Central memory CD8-positive, alpha-beta T cell (primary cell): ENCODE measurements at places on chromosomes 16 and 17.
A peak's percentile ranks its signal among the peaks of the same experiment; 100 is the strongest.

DNA sequence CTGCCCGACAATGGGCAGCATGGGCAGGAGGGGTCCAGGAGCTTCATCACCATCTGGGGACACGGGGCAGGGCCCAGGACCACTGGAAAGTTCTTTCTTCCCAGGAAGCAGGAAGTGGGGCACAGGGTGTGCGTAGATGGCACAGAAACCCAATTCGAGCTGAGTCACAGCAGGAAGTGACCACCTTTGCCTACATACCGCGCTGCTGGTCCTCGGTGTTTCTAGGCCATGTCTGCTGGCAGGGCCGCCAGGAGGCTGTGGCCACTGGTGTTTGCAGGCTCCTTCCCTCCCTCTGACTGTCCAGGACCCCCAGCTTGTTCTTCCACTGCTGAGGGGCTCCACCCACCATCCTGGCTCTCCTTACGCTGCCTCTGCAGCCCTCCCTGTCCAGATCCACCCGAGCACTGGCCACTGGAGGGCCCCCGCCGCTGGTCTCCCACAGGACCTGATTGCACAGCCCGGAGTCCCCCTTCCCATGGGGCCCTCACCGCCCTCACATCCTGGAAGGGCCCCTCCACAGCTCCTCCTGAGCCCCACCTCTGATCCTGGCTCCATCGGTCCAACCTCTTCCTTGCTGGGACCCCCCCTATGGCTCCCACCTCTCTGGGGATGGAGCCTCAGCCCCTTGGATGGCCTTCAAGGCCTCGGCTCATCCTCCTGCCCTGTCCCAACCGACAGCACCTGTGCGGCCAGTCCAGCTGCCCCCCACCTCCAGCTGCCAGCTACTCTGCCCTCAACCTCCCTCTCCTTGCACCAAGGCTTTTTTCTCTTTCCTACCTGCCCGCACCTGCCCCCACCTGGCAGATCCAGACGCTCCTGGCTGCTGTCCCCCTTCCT lies 14.5 kb upstream of the RASD1 start:
- no peak overlapping the region for H3K4me3 ChIP-seq
- peaks cover 4% of the 10 kb centered on the region for H3K36me3 ChIP-seq
- H3K4me1 ChIP-seq: no peaks in the 10 kb centered on the region
- no peaks in the 10 kb centered on the region for H3K27me3 ChIP-seq
- no peak overlapping the region for H3K27ac ChIP-seq
- DNase-seq: no peak

- no peak overlapping the region for H3K4me3 ChIP-seq
- no peaks in the 10 kb centered on the region for H3K36me3 ChIP-seq
- peaks cover 9% of the 10 kb centered on the region for H3K27me3 ChIP-seq
- H3K27ac ChIP-seq: no peak overlapping the region
Measured at GRCh38 chr17:51846566-51846965, 311.9 kb downstream of the CA10 start.

DNA sequence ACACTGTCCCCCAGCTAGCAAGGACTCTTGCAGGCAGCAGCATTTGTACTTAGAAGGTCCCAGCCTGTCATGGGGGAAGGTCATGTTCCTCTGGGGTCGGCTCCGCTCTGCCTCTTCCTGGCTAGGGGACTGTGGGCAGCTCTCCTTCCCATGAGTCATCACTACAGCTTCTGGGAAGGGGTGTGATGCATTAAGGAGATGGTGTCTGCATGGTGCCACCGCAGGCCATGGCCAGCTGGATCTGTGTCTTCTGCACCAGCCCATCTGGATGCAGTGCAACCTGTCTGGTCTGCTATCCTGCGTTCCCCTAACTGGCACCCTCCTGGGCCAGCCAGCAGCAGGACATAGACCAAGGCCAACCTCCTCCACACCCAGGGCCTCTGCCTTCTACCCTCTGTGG lies 6.3 kb downstream of the STARD3 start:
- no peak overlapping the region for H3K4me3 ChIP-seq
- peaks cover 76% of the 10 kb centered on the region for H3K4me1 ChIP-seq
- DNase-seq: no peak
- peaks cover 9% of the 10 kb centered on the region for H3K36me3 ChIP-seq
- H3K27ac ChIP-seq: no peak overlapping the region

DNA sequence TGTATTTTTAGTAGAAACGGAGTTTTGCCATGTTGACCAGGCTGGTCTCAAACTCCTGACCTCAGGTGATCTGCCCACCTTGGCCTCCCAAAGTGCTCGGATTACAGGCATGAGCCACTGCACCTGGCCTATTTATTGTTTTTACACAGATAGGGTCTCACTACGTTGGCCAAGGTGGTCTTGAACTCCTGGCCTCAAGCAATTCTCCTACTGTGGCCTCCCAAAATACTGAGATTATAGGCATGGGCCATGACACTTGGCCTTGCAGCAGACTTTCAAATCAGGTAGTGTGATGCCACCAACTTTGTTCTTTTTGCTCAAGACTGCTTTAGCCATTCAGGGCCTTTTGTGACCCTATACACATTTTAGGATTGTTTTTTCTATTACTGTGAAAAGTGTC lies 61.7 kb upstream of the INTS2 start:
- no peak for DNase-seq
- no peaks in the 10 kb centered on the region for H3K27me3 ChIP-seq
- H3K36me3 ChIP-seq: peaks cover 43% of the 10 kb centered on the region
- H3K27ac ChIP-seq: no peak overlapping the region
- H3K4me3 ChIP-seq: no peak overlapping the region

GRCh38 chr17:64117981-64118979 lies 11.7 kb downstream of the ERN1 start:
- peaks cover 12% of the 10 kb centered on the region for H3K36me3 ChIP-seq
- no peak overlapping the region for H3K27ac ChIP-seq
- DNase-seq: no peak

GRCh38 chr17:80219013-80219762 lies 945 bp downstream of the SGSH start:
- peaks cover 48% of the 10 kb centered on the region for H3K4me1 ChIP-seq
- H3K27me3 ChIP-seq: no peaks in the 10 kb centered on the region
- H3K4me3 ChIP-seq: peak overlapping the region; percentile 90
- peak; percentile 93 for DNase-seq
- peaks cover 14% of the 10 kb centered on the region for H3K36me3 ChIP-seq
- H3K27ac ChIP-seq: peak overlapping the region; percentile 98

GRCh38 chr16:78455861-78456260 lies 356.4 kb downstream of the WWOX start:
- H3K27me3 ChIP-seq: no peaks in the 10 kb centered on the region
- no peak for DNase-seq
- H3K4me1 ChIP-seq: no peaks in the 10 kb centered on the region
- H3K27ac ChIP-seq: no peak overlapping the region
- H3K36me3 ChIP-seq: no peaks in the 10 kb centered on the region

DNA sequence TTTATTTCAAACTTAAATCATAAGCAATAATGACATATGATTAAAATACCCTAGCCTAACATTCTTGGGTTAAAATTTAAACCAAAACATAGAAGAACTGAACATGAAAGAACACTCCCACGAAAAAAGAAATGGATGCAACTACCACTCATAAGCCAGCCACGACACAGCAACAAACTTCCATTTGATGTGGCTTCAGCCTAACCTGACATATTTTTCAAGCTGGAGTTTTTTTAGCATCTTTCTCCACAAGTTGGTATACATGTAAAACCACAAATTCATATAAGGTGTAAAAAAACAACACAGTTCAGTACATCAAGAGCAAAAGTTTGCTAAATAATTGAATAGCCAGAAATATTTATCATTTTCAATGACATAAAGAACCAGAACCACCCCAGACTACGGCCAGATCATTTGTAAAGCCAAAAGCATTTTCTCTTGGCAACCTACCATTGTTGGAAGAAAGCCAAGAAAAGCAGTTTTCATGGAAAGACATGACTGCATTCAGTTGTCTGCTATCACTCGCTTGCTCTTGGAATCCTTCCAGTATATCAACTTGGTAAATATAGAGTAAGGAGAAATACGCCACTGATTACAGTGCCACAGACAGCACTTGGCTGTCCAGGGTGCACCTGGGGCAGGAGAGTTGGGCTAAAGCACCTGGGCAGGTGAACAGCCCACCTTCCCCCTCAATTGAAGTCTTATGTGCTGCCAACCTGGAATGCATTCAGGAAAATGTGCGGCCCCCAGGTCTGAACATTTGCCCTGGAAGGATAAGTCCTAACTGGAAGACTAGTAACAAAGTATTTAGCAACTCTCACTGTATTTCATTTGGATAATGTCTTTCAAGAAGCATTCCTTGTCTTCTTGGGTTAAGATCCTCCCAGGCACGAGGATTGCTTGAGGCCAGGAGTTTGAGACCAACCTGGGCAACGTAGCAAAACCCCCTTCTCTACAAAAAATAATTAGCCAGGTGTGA lies 60.5 kb downstream of the CREBBP start:
- peak overlapping the region; percentile 56 for H3K4me3 ChIP-seq
- H3K27ac ChIP-seq: peak overlapping the region; percentile 36
- no peak for DNase-seq
- H3K36me3 ChIP-seq: peaks cover 6% of the 10 kb centered on the region
- no peaks in the 10 kb centered on the region for H3K27me3 ChIP-seq

DNA sequence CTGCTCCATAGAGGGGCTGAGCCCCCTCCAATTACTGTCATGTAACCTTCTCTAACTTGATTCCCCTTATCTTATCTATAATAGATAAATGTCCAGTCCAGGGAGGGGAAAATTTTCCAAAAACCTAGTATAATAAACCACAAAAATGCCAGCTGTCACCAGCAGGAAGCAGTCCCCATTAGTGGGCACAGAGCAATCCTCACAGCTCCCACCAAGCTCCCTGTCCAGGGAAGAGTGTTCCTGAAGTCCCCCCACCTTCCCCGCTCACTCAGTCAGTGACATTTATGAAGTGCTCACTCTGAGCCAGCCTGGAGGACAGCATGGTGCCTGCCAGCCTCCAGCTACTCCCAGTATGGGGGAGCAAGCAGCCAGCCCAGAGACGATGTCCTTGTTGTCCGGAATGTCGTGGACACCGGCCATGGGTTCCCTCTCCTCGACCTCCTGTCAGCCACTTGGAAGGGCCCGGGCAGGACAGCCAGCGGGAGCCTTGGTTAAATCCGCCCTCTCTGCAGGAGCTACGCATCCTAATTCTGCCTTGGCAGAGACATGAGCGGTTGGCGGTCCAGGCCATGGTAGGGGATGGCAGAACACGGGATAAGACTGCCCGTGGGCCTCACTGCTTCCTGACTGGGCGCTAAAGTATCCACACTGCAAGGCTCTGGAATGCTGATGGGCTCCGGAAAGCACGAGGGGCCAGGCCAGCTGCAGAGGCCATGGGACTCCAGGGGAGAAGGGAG lies 102.0 kb upstream of the CDH5 start:
- peaks cover 1% of the 10 kb centered on the region for H3K36me3 ChIP-seq
- DNase-seq: no peak
- H3K4me1 ChIP-seq: peaks cover 5% of the 10 kb centered on the region

DNA sequence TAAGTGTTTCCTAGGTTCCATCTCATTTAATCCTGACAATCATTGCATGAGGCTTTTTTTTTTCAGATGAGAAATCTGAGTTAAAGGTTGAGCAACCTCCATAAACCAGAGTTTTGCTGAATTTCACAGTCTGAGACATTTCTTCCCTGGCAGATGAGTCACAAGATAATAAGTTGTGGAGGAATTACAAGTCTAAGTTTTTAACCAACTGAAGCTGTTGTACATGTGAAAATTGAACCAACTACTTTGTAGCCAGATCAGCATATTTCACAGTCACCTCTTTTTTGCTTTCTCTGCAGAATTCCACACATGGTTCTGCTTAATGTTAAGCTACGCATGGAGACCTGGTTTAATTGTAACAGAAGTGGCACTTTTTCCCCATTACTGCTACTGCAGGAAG lies 765.6 kb downstream of the CDH11 start:
- no peak overlapping the region for H3K4me3 ChIP-seq
- H3K27ac ChIP-seq: no peak overlapping the region
- H3K36me3 ChIP-seq: no peaks in the 10 kb centered on the region

GRCh38 chr16:5466551-5466950 lies 369.0 kb upstream of the EEF2KMT start:
- H3K27ac ChIP-seq: no peak overlapping the region
- no peak for DNase-seq
- peaks cover under 1% of the 10 kb centered on the region for H3K27me3 ChIP-seq
- H3K4me1 ChIP-seq: no peaks in the 10 kb centered on the region

GRCh38 chr16:22683730-22684573 lies 130.0 kb upstream of the HS3ST2 start:
- H3K36me3 ChIP-seq: no peaks in the 10 kb centered on the region
- H3K27me3 ChIP-seq: peaks cover 15% of the 10 kb centered on the region
- DNase-seq: no peak
- no peak overlapping the region for H3K27ac ChIP-seq

- DNase-seq: no peak
- H3K4me3 ChIP-seq: no peak overlapping the region
- peaks cover 80% of the 10 kb centered on the region for H3K27me3 ChIP-seq
- H3K36me3 ChIP-seq: no peaks in the 10 kb centered on the region
- no peaks in the 10 kb centered on the region for H3K4me1 ChIP-seq
- no peak overlapping the region for H3K27ac ChIP-seq
Measured at GRCh38 chr16:86925067-86925791, 346.9 kb downstream of the FOXL1 start.

DNA sequence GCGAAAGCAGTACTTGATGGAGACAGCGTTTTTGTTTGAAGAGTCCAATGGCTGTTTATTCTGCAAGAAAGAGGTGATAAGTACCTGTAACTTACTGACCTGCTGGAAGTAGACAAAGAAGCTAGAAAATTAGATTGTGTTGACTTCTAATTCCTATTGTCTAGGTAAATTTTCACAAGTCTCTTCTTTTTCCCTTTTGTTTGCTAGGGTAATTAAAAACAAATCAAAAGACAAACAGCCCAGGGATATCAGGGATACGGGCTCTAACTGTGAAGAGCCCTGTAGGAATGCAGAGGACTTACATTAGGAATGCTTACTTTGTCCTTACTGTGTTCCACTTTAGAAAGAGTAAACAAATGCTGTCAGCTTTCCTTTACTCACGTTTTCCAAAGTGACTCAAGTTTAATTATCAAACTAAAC lies 7.0 kb downstream of the PSME3IP1 start:
- no peak overlapping the region for H3K27ac ChIP-seq
- no peak overlapping the region for H3K4me3 ChIP-seq
- peaks cover 11% of the 10 kb centered on the region for H3K36me3 ChIP-seq
- H3K27me3 ChIP-seq: no peaks in the 10 kb centered on the region
- H3K4me1 ChIP-seq: peaks cover 20% of the 10 kb centered on the region

GRCh38 chr17:2212400-2212981 lies 91.1 kb downstream of the SMG6 start:
- H3K27me3 ChIP-seq: no peaks in the 10 kb centered on the region
- peak overlapping the region; percentile 10 for H3K4me3 ChIP-seq
- DNase-seq: no peak
- peaks cover 6% of the 10 kb centered on the region for H3K36me3 ChIP-seq
- peak overlapping the region; percentile 78 for H3K27ac ChIP-seq

- peaks cover 3% of the 10 kb centered on the region for H3K36me3 ChIP-seq
- DNase-seq: no peak
- no peaks in the 10 kb centered on the region for H3K27me3 ChIP-seq
- peaks cover 17% of the 10 kb centered on the region for H3K4me1 ChIP-seq
Measured at GRCh38 chr17:58387834-58388233, 29.5 kb downstream of the RNF43 start.

DNA sequence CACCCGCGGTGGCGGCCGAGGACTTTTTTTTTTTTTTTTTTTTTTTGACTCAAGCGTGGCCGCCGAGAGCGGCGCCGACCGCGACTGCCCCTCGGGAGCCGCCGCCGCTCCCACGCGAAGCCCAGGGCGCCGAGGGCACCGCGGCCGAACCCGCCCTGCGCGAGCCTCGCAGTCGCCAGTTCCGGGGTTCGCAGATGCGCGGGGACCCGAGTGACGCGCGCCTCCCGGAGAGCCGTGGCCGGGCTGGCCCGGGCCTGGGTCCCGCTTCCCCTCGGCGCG lies 1.1 kb downstream of the METRNL start:
- peaks cover 36% of the 10 kb centered on the region for H3K4me1 ChIP-seq
- H3K36me3 ChIP-seq: peaks cover 31% of the 10 kb centered on the region
- no peak overlapping the region for H3K27ac ChIP-seq
- peaks cover 10% of the 10 kb centered on the region for H3K27me3 ChIP-seq
- no peak for DNase-seq
- no peak overlapping the region for H3K4me3 ChIP-seq
